ENCODE measurements at places on chromosomes 4 and X.

GRCh38 chrX:24464836-24465531 is at the start of gene PDK3:
Gene PDK3, plus strand, starts transcription at chrX:24465286. Its CDS starts 170 bp downstream, at chrX:24465456.
- peak; percentile 94 for DNase-seq

- DNase-seq = no peak
Observed at GRCh38 chrX:108557580-108557979, 117.9 kb downstream of the COL4A5 start.

- DNase-seq = no peak
Observed at GRCh38 chrX:65928522-65928921, 111.4 kb downstream of the VSIG4 start.

DNA sequence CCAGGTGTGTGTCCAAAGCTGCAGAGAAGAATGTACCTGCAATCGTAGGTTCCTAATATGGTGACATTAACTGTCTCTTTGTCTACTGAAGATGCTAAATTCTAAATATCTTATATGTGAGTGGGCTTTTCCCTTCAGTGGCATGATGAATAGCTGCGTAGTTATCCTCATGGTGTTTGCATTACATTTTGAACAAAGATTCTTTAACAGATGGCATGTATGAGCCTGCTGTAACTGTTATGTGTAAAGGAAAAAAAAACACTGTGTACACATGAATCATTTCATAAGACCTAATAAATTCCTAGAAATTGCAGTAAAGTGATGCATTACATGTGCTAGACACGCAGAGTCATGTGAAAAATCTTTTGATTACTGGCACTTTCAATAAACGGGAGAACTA is 288.0 kb downstream of the SH2D1A start:
- DNase-seq = no peak

DNA sequence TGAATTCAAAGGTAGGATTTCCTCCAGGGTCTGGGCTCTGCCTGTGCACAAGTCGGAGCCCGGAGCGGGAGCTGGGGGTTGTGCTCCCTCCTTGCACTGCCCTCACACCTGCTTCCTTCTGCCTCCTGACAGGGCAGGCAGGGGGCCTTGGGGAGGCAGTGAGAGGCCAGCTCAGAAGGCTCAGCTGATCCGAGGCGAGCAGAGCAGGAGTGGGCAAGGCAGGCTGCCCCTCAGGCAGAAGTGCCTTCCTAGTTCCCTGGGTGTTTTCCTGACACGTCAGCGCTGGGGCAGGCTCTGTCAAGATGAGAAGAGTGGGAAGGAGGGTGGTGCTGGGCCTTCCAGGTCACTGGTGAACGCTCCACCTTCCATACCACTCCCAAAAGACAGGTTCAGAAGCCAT is 5.5 kb upstream of the IRAK1 start:
- no peak for DNase-seq

- no peak for DNase-seq
Observed at GRCh38 chr4:129282293-129282692, 186.3 kb downstream of the C4orf33 start.

DNA sequence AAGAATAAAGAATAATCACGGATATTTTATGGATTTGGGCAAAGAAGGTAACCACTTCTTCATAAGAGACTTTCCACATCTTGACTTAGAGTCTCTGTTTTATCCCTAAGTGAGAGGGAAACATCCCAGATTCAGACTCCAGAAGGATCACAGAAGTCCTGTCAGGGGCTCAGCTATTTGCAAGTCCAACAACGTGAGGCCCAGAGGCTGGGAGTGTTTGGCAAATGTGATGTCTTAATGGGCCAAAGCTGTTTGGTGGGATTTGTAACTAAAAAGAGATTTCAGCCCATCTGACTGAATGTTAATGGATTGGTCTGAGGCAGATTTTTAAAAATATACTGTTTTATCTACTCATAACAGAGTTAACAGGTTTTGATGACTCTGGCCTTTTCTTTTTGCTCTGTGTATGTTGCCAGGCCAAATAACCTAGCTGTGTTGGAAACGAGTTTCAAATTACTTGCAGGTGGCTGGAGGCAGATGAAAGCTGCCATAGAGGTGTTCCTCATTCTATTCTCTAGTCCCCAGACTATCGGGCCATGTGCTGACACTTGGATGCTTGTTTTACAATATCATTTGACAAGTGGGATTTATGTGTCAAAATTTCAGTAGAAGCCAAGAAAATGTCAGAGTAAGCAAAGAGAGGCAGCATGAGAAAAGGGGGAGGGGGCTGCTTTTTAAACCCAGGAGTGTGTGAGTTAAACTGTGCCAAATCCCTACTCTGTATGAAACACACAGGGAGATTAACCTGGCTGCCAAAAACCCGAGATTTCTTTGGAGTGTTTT is 330.9 kb downstream of the DCHS2 start:
- no peak for DNase-seq

DNA sequence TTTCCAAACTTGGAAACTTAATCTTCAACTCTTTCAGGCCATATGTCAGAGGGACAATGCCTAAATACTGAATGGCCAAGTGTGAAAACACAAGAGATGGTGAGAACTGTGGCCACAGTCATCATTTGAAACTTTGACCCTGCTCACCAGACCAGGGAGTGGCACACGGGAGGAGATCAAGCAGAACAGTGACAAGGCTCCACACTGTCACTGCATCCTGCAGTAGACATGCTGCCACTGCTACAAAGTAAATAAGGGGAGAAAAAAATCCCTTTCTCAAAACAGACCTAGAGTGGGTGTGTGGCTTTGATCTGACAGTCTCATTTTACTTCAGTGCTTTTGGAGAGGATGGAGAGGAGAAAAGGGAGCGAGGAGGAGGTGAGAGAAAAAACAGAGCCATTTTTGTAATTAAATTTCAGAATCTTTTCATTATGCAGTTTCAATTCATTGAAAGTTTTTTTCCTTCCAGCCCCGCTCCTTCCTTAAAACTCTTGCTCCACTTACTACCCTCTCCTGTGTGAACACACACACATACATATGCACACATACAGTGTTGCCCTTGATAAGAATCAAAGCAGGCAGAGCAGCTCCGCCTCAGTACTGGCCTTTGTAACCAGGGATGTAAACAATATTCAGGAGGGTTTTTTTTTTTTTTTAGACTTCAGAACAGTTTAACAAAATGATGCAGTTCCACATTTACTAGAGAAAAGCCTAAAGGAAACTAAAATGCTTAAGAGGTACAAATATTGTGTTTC is 34.4 kb downstream of the NEXMIF start:
- no peak for DNase-seq

DNA sequence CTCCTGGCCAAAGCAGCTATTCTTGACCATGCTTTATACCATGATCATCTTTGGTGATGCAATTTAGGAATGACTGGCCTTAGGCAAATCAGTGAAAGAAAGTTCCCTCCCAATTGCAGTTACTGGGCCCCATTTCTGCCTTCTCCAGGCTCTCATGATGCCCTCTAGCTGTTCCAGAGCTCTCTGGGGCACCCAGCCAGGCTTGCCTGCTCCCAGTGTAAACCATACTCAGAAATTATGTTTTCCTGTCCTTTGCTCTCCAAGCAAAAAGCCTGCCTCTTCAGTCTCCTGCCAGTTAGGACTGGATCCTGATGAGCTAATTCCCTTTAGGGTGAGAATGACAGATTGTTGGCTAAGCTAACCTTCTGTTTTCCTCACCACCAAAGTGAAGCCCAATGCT is 85.3 kb upstream of the RBPJ start:
- DNase-seq = peak; percentile 59
